Activated CD4-positive, CD25-positive, alpha-beta regulatory T cell treated with anti-CD3 and anti-CD28 coated beads, Interleukin-2, amount 50 U/mL, for 16 hours (primary cell): ENCODE measurements at places on chromosomes 2 and 18.

DNA sequence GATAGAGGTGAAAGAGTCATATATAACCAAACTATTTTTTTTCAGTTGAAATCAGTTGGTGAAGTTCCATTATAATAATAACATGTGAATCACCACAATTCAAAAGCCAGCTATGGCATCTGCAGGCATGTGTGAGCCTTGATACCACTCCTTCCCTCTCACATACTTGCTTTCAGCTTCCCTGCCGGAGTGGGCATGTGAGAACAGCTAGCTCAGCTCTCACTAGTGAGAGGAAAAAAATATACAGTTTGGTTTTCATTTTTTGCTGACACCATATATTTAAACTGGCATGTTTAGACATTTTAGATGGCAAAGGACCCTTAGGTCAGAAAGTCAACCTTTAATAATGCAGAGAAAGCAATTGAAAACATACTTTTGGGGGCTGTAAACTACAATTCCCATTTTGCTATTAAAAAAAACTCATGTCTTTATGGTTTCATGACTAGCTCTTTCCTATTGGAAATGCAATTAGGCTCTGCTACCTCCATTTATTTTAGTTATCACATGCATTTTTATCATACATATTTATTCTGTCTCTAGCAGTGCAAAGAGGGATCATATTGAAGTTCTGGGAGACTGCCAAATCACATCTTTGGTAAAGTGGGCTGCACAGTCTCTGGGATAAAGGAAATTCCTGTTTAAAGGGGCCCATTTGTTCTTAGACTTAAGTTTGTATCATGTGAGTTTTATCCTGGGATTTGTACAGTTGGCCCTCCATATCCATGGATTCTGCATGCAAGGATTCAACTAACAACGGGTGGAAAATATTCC is 33.2 kb upstream of the SLC40A1 start:
- DNase-seq, result no peak

DNA sequence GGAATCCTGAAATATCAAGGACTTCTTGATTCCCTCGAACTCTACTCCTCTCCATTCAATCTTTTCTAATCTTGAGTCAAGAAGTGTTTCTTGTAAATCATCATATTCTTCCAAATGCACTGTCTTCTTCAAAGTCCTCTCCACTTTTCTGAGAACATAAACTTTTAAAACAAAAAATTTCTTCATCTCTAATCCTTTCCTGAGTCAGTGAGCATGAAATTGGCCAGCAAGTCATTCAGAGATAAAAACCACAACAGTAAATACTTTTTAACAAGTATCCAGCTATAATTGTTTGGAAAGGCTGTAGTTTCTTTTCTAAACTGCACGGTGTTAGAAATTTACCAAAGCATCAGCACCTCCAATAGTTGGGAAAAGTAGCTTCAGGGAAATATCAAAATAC is 312.6 kb upstream of the GALNT5 start:
- no peak for DNase-seq

DNA sequence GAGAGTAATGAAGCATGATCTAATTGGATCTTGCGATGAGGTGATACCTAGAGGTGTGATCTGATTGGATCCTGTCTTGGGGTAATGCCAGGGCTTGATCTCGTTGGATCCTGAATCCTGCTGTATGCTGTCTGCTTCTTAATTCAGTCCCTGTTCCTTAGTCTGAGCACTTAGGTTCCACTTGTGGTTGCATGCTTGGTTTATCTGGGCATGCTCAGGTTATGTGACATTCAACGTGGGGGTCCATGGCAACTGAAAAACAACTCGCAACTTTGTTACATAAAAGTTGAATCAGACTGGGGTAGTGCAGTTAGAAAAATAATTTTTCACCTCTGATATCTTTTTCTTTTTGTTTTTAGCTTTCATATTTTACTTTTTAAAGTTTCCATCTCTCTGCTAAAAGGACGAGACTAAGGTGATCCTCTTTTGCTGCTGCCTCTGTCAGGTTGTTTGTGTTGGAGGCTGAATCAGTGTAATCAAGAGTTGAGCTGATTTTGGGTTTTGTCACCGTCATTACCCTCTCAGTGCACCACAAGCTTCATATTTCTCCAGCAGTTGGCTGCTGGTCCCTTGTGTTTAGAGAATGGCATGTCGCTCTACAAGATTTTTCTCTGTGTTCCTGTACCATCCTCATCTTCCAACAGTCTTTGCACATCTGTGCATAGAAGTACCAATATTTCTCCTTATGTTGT is 67.9 kb downstream of the NCOA1 start:
- DNase-seq, result no peak

- DNase-seq, result no peak
Observed at GRCh38 chr2:172864182-172864581, 128.5 kb downstream of the RAPGEF4 start.

DNA sequence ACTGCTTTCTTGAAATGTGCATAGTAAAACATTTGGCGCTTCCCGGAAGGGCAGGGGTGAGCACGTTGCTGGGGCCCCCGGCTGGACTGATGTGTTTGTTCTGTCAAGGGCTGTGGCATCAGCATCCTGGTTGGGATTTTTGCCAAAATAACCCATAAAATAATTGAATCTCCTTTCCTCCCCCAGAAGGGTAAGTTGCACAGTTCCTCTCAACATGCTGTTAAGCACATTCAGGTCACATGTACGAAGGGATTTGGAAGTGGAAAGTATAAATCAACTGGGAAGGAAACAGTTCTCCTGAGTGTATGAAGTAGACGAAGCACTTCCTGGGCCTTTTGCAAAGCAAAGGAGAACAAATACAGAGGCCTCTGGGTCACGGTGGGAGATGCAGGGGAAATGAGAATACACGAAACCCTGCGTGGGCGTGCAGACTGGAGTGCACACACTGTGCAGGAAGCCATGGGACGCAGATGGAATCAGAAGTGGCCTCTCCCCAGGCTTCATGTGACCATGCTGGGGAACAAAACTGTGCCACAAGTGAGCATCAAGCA is 183.9 kb downstream of the LPIN1 start:
- no peak for DNase-seq

GRCh38 chr2:239103125-239104098 is 255.5 kb downstream of the TWIST2 start:
- no peak for DNase-seq

- no peak for DNase-seq
Observed at GRCh38 chr18:74897971-74898657, 300.4 kb downstream of the ZNF407 start.

- no peak for DNase-seq
Observed at GRCh38 chr2:43327119-43327518, 100.7 kb upstream of the ZFP36L2 start.

DNA sequence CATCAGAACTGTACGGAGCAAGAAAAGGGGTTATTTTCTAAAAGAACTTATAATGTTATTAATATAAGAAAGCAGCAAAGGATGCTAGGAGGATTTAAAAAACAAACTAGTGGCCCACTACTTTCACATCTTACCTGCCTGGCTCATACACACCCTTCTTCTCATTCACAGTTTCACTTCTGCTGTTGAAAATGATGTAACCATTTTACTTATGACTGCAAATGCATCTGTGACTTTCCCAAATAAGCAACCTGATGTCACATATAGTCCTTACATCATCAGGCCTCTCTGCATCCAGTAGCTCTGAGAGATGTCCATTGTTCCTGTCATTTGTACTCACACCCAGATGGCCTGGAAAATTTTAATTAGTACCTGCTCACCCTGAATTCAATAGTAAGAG is 101.8 kb upstream of the MYO3B start:
- no peak for DNase-seq

- DNase-seq, result no peak
Observed at GRCh38 chr2:197784956-197785941, at the start of gene BOLL. Gene BOLL (minus strand): TSS chr2:197785319. CDS start chr2:197781850, 3,469 bp downstream.

- DNase-seq, result no peak
Observed at GRCh38 chr18:13587477-13587876, 138.9 kb downstream of the FAM210A start.

GRCh38 chr18:55546851-55547704 is 40.9 kb downstream of the TCF4 start:
- DNase-seq, result no peak

DNA sequence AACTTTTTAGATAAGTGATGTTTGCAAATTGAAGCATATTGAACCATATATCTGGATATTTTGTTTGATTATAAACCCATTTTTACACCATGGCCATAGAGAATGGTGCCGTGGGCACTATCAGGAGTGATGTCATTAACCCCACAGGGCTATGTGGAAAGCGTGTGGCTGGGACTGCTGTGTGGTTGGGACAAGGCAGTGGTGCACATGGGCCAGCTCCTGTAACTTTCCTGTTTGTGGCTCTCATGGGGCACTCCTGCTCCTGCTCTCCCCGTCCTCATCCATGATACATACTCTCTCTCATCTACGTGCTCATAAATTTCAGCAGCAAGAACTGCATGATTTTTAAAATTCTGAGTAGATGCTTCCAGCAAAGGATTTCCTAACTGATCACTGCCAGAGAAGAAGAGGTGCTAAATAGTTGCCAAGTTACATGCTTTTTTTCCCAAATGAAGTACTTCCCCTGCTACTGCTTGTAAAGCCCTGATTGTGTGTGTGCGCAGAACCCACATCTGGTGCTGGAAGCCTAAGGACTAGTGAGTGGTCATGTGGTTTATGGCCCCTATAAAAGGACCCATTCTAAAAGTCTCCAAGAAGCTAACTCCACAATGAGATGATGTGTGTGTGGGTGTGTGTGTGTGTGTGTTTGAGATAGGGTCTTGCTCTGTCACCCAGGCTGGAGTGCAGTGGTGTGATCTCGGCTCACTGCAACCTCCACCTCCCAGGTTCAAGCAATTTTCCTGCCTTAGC is 240.8 kb downstream of the NEDD4L start:
- no peak for DNase-seq

DNA sequence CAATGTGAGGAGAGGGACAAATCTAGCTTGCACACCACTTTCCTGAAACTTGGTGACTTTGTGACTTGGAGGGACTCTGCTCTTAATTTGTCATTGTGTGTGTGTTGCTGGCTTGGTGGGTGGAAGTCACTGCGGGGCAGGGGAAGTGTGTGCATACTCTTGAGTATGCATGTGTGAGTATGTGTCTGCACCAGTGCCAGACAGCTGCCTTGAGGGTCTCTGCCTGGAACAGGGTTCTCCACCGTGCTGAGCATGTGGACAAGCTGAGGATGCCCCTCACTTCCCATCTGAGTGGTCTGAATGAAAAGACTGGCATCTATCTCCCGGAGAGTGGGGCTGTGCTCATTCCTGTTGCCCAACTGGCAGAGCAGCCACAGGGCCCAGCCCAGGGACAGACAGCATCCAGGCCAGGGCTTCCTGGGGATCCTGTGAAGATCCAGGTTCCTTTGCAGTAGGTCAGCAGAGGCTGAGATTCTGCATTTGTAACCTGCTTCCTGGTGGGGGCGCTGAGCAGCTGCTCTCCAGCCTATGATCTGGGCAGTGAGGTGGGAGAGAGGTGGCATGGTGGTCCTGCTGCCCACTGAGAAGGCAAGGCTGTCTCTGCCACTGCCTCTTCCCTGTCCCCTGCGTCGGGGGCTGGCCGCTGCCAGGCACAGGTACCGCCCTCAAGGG is 138.9 kb upstream of the HAAO start:
- DNase-seq, result no peak

GRCh38 chr2:110829413-110830146 is 97.2 kb downstream of the ACOXL start:
- no peak for DNase-seq

- DNase-seq, result no peak
Observed at GRCh38 chr2:111186933-111187332, 66.2 kb downstream of the BCL2L11 start.

DNA sequence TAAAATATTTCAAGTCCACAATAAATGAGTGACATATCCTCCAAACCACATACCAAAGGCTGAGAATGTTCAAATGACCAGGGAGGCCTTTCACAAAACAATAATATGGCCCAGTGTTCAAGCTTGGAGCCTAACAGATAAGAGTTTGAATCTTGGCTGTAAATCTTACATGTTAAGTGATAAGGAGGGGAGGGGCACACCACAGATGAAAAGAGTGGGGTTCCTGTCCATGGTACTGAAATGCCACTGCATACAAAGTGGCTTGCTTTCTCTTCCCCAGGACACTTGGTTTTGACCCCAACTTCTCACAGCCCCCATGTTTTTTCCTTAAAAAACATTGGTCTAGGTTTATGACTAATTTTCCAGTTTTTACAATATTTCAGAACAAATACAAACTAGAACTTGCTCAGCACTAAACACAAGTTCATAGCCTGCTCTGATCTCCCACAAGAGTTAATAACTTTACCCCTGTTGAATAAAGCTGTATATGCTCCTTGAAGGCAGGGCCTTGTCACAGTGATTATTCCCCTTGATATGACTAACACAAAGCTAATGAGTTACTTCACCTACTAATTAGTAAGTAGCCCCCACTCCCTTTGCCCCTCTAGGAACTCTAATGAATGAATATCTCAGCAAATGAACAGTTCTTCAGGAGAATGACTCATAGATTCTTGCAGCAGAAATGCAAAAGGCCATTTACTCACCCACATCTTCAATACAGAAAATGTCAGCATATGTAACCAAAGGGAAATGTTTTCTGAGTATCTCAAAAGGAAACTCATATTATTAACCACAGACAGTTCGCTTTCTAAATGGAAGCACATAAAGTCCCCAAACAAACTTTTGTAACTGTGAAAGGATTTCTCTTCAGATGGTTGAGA is 142.2 kb downstream of the SATB2 start:
- no peak for DNase-seq

- DNase-seq, result no peak
Observed at GRCh38 chr2:223735659-223736244, 101.6 kb downstream of the AP1S3 start.

GRCh38 chr2:129780316-129781270 is 198.9 kb upstream of the RAB6C start:
- no peak for DNase-seq

DNA sequence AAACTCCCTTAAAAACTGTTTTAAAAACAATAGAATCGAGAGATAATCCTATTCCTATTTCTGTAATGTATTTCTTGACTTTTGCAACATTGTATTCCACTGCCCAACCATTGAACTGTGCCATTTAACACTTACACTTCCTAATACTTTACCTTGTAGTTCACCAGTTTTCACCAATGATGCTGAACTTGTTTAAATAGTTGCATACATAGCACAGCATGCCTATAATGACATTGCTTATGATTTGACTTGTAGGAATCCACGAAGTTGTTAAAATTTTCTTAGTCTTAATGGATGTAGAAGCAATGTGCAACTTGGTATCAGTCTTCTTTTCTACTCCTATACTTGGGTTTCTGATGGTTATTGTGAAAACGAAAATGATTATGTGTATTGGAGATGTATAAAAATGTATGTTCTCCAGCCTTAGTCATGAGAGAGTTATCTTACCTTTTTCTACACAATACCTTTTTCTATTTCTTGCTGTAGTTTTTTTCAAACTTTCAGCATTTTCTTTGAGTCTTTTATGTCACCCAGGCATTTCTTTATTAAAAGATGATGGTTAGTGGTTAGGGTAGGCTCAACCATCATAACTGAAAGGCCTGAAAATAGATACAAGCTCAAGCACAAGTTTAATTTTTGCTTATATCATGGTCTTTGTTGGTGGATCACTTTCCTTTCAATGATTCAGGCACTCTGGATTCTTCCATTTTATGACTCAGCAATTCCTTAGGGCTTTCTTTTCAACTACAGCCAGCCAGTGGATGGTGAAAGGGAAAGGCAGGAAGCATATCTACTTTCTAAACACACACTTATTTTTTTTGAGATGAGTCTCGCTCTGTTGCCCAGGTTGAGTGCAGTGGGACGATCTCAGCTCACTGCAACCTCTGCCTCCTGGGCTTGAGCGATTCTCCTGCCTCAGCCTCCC is 9.4 kb downstream of the GPD2 start:
- no peak for DNase-seq
